Fibroblast of skin of right biceps (primary cell): ENCODE measurements at places on chromosomes 4 and X.
A peak's percentile ranks its signal among the peaks of the same experiment; 100 is the strongest.

DNA sequence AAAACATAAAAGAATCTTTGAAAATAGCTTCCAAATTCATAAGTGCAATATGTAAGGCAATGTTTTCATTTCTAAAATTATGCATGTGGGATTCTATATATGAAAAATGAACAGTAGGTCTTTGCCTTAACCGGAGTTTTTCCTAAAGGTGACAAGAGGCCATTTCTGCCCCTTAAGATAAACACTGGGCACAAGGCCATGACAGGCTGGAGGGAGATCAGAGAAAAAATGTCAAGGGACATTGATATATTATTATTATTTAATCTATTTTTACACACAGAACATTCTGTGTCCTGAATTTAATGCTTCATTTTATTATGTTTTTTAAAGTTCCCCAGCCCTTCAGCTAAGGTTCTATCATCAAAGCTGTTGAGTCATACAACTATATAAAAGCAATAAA is 118.8 kb downstream of the CHM start:
- DNase-seq = no peak

- DNase-seq = peak; percentile 38
Observed at GRCh38 chr4:81040012-81040659, 9.6 kb downstream of the BMP3 start.

DNA sequence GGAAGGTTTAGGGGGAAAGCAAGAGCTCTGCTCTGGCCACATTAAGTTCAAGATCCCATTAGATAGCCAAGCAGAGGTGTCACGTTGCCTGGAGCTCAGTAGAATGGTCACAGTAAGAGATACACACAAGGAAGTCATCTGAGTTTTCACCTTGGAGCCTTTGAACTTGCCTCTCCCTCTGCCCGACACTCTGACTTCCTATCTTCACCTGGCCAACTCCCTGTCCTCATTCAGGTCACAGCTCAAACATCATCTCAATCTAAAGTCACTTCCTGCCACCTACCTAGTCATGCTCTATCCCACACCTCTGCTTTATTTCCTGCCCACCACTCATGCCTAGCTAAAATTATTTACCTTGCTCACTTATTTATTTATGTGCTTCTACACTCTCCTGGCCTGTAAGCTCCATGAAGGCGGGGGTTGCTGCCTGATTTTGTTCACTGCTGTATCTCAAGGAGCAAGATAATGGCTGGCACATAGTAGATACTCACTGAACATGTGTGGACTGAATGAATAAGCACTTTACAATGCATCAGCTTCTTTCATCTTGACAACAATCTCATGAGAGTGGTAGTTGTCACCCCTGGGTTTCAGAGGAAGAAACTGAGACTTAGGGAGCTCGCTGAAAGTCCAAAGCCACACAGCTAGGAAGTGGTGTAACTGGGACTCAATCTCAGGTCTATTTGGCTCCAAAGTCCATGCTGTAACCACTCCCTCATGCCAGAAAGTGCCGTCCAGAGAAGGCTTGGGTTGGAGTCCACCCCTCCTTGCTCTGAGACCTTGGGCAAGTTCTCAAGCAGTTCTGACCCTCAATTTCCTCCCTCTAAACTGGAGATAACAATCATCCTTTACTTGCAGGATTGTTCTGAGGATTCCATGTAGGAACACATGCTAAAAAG is 40.3 kb downstream of the EFNB1 start:
- DNase-seq = no peak

GRCh38 chr4:181685461-181685860 is 557.7 kb upstream of the TENM3 start:
- peak; percentile 71 for DNase-seq

- no peak for DNase-seq
Observed at GRCh38 chrX:153740631-153741222, 16.1 kb downstream of the ABCD1 start.

DNA sequence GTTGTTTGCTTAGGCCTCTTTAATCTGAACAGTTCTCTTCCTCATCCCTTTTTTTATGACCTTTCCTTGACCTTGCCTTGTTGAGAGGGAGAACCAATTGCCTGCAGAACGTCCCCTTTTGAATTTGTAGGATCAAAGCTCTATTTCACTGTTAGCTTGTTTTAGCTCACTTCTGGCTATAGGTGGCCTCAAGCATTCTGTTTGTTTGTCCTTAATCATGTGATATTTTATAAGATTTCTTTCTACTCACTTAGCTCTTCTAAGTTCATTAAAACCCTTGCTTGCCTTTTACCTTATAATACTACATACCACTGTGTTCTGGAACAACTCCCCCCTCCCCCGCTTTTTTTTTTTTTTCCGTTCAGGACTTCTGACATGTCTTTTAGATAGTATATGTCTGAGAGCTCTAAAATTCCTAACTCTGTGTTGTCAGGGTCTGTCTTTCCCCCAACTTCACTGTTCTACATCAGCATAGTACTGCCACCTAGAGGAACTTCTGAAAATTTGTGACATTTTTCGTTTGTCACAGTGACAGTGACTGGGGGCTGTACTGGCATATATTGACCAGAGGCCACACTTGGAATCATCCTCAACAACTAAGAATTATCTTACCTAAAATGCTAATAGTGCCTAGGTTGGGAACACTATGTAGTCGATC is 128.5 kb downstream of the LARP7 start:
- peak; percentile 16 for DNase-seq

DNA sequence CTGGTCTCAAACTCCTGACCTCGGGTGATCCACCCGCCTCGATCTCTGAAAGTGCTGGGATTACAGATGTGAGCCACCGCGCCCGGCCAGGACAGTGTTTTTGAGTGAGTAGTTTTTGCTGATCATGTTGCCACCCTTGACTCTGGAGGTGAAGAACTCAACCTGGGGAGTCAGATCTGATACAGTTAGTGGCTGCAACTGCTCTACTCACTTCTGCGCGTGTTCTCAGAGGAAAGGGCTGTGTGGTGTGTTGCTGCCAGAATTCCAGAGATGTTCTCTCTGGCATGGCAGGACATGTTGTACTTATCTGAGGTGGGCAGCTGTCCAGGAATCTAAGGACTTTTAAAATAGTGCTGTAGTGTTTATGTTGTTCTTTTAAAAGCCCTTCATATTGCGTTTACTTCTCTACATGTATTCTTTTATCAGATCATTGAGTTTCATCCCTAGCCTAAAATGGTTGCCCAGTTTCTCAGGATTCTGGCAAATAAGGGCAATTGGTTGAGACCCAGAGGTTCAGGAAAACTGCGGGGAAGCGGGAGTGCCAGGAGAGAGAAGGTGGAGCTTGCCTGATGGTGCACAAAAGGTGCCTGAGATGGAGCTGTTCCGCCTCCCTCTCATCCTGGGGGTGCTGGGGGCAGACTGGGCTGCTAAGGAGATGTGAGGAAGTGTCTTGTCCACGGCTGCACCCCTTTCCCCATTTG is 97.7 kb downstream of the ARHGAP10 start:
- DNase-seq = no peak

GRCh38 chrX:19836337-19836736 is 51.1 kb downstream of the SH3KBP1 start:
- DNase-seq = no peak

DNA sequence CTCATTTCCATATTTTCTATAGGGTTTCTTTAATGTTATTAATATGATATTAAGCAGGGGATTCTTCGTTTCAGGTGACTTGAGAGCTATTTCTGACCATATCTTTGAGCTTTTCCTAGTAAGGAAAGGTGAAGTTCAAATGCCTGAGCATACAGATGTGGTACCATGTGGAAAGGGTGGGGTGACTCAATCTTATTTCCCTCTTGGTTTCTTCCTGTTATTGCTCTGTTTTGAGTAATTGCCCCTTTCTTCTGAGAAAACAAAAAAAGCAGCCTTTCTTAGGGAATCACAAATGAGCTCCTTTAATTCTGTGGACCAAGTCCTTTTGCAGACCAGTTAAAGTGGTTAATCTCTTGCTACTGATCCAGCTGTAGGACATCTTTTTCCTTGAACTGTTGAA is 41.0 kb upstream of the AGA start:
- no peak for DNase-seq
